NCI-H1417 treated with DMSO at 0.1 percent for 48 hours (cell line): ENCODE measurements at places on chromosomes 12 and 14.

DNA sequence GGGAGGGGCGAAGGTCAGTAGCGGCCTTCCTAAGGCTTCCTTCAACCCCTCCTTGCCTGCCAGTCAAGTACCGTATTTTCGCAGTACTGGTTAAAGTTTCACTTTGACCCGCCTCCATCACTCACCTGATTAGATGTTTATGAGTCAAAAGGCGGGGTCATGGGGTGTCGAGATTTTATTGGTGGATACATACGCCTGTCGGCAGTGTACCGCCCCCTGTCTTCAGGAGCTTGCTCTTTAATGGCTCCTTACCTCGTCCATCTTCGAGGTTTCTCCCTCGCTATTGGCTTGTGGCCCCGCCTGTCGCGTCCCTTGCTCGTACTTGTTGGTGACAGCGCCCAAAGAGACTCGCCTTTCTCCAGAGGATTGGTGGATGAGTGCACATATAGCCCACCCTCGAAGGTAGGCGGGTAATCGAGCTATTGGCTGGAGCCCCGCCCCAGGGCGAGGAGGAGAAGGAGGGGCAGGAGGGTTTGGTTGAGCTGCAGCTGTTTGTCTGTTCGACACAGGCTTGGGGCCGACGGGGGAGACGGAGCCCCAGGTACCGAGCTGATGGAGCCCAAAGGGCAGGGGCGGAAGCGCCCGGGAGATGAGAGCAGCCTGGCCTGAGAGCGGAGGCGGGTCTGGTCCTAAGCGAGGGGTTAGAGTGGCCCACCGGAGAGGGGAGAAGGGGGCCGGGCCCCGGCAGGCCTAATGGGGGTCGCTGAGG lies at the start of gene RAB5B:
RAB5B (plus strand) TSS at position 480 of the 709 bp plus-strand sequence. CDS start 12,883 bp downstream, outside the sequence.
- peak; percentile 100 for DNase-seq

DNA sequence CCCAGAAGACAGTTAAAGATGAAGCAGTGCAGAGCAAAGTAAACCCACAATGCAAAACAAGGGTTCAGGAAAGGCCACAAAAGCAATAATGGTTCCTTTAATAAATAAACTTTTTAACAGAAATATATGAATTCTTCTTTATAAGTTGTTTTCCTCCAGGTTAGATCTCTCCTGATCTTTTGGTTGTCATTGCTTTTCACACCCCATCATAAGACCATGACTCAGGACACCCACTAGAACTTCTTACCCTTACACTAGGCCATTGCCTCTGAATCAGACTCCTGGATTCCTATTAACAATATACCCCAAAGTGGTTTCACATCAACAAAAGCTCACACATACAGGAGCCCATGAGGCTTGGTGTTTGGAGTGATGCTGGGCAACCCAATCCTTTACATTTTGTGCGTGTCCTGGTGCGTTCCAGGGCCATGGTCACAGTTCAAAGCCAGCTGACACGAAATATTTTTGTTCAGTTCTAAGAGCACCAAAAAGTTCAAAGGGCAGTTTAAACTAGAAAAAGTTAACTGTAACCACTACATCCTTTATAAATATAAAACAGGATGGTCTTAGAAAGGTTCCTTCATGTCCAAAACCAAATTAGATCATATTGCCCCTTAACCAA lies 187.0 kb downstream of the EPS8 start:
- DNase-seq, result no peak

DNA sequence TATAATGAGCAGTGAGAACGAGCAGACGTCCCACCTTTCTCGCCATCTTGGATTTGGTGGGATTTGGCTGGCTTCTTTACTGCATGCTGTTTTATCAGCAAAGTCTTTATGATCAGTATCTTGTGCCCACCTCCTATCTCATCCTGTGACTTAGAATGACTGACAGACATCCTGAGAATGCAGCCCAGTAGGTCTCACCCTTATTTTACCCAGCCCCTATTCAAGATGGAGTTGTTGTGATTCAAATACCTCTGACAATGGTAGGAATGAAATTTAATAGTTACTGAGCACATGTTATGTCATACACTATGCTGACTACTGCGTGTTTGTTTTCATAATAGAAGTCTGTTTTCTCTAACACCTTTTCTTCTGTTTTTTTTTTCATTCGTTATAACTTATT lies 1.9 kb downstream of the TMTC3 start:
- no peak for DNase-seq

DNA sequence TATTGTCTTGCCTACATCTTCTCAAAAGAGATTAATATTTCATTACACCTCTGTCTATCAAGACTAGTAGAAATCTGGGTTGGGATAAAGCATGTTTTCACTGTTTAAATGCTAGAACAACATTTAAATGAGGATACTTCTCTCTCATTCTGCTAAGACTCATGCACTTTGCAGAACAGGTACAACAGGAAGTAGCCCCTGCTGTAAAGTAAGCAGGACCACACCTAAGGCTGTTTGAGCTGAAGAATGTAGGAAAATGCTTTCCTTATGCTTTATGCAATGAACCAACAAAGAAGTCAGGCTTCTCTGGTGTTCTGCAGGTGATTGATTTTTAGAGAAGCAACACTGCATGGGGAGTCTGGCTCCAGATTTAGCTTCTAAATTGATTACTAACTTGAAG lies 89.4 kb downstream of the PAX9 start:
- no peak for DNase-seq
